Right renal pelvis (tissue), 4 donors: ENCODE measurements at places on chromosomes 7 and 10. TPM values are rescaled to one million over a fixed set of nuclear protein-coding genes. Genes with fewer than 3 reads are reported as not detected.

- DNase-seq = no peak
These were observed at the start of gene IKZF1 for GRCh38 chr7:50304129-50304910. Gene IKZF1, plus strand, starts transcription at chr7:50304716. Its CDS starts 14,346 bp downstream, at chr7:50319062.

PIP gene
- polyA plus RNA-seq = not detected

DNA sequence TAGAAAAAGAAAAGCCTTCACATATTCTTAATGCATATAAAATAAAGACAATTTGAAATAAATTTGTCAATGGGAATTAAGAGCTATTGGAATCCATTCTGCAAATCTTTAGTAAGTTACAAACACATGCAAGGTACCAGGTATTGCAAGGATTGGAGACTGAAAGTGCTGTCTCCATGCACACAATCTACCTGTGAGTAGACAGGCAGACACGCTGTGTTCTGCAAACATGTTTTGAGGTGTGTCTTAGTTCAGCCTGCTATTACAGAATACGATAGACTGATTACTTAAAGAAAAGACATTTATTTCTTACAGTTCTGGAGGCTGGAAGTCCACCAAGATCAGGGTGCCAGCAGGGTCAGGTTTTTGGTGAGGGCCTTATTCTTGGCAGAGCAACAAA is 10.0 kb downstream of the NMT2 start:
- DNase-seq = no peak

NXPH1 gene
- not detected for polyA plus RNA-seq

DNA sequence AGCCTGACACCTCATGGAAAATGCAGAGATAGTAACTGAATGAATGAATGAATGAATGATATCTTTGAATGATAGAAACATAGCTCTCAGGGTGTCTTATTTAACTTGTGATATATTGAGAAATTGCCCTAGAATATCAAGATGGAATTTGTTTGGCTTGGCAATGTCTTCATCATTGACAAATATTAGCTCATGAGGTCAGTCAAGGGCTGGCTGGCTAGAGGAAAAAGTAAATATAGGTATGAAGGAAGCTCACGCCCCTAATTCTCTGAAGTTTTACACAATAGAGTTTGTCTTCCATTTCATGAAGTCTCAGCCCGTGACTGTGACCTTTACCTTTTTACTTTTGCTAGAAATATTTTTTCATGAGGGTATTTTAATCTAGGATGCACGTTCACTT is 305.2 kb downstream of the ADARB2 start:
- DNase-seq = no peak

SLC12A9 gene
- polyA plus RNA-seq = 28.2 TPM

GRCh38 chr7:147912291-147912690 is 678.3 kb upstream of the C7orf33 start:
- DNase-seq = no peak

DNA sequence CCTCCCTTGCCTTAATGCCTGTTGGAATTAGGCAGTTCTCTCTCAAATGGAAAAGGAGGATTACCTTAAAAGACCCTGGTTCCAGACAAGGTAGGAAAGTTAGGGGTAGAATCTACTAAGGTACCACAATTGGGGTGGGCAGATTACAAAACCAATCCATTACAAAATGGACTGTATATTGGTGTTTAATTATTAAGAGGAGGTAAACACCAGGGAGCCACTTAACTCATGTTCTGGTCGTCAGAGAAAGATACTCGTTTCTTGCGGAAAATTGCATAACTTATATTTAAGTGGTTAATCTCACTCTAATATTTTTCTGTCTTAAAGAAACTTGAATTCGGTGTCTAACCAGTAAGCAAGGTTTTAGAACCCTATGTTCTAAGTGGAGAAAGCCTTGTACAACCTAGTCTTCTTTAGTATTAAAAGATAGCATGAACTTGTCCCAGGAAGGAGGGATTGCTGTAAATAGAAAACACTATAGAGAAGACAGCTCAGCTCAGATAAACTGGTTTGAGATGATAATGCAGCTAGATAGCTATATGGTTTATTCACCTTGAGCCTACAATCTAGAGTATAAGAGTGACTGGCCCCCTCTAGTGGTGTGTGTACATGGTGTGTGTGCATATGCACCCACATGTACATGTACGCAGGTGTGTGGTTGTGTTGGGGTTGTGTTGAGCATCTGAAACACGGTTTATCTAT is 58.0 kb upstream of the STRIP2 start:
- no peak for DNase-seq

GJD4 gene
- polyA plus RNA-seq = 0.08 TPM

GRCh38 chr10:102254426-102254825 is 9.1 kb downstream of the GBF1 start:
- no peak for DNase-seq

ZNF316 gene
- polyA plus RNA-seq = 39.8 TPM

DNA sequence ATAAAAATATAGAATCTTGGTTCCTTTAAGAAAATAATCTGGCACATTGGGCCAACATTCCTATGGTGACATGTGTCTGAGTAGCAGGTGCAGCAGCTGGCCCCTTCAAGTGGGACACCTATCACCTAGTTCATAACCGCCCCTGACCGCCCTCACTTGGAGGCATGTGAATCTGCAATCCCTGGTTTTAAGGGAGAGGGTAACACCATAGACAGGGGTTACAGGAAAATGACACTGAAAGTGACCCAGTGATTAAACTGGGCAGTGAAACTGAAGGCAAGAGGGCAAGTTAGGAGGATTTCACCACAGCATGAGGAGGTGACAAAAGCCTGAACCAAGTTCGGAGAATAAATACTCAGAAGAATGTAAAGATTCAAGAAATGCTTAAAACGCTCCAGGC is 1.1 kb downstream of the RSU1 start:
- DNase-seq = no peak

- DNase-seq = no peak
These were observed 188.6 kb downstream of the ELFN1 start for GRCh38 chr7:1858435-1859265.

DNA sequence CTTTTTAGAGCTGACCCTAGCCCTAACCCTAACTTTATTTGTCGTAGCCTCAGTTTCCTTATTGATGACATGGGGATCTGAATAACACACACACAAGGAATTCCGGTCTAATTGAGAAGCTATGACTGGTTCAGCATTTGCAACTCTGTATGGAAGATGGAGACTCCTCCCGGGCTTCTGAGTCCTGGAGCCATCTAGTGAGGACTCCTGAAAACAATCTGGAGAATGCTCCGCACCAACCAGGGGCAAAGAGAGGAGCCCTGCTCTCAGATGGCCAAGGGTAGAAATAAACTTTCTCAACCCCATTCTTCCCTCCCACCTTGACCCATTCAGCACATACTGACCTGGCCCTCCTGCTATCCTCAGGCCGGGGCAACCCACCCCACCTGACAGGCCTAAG is 26.4 kb downstream of the MBL2 start:
- DNase-seq = no peak

GRCh38 chr7:148915211-148915610 is 31.1 kb upstream of the EZH2 start:
- no peak for DNase-seq

DNA sequence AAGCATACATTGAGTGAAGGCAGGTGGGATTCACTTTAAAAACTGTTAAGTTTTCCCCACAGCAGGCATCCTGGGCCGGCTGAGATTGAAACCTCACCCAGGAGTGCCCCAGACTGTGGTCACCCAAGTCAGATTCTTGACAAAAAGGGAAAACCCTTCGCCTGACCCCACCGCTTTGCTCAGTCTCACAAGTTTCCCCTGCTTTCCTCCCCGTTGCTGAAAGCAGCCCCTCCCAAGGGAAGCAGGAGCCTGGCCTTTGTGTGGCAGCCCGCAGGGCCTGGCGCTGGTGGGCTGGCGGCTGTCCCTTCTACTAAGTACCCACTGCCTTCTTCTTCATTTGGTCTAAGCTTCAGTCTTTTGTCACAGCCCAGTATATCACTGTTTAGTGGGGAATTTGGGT is 16.0 kb downstream of the RNF32 start:
- DNase-seq = no peak

BTRC gene
- polyA plus RNA-seq = 29.9 TPM

GRCh38 chr10:12709521-12709963 is 292.0 kb downstream of the CCDC3 start:
- no peak for DNase-seq

DNA sequence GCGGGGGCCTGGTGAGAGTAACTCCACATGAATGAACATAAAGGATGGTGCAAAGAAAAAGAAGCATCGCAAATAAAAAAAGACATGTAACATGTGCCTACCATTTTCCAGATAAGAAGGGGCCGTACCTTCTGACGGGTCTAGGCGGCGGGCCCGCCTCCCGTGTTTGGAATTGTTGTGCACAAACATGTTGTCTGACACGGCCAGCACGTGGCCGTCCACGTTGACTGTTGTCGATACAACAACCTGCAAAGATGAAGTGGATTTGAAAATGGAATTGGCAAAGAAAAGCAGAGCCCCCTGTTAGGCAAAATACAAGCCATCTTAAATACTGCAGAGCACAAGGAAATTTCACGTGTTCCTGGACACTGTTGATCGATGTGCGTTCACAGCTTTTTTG is 90.7 kb downstream of the EBF3 start:
- no peak for DNase-seq

GRCh38 chr10:6065406-6065805 is 3.2 kb upstream of the IL2RA start:
- no peak for DNase-seq

GRCh38 chr10:75793848-75794247 is 362.4 kb downstream of the LRMDA start:
- DNase-seq = no peak

JAKMIP3 gene
- polyA plus RNA-seq = 0.16 TPM

- no peak for DNase-seq
These were observed 23.0 kb upstream of the SVIL start for GRCh38 chr10:29657719-29658274.

SAMD9 gene
- 6.6 TPM for polyA plus RNA-seq

DNA sequence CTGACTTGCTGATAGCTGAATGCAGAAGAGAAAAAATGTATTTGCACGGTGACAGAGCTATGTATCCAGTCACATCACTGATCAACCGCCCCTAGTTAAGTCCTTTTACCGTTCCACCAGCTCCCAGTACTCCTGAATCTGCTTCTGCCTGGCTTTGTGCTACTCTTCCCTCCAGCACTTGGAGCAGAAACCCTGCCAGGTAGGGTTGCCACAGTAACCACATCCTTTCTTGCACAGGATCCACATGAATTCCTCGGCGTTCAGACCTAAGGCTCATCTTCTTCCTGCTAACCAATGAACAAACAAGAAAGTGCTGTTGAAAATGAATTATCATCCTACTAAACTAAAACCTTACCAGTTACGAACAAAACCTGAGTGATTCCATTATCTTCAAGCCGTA is 52.0 kb upstream of the KCTD7 start:
- DNase-seq = no peak

GRCh38 chr10:82660205-82660604 is 785.2 kb downstream of the NRG3 start:
- DNase-seq = no peak

GRCh38 chr7:135231686-135232085 is 2.0 kb upstream of the STRA8 start:
- no peak for DNase-seq

DNA sequence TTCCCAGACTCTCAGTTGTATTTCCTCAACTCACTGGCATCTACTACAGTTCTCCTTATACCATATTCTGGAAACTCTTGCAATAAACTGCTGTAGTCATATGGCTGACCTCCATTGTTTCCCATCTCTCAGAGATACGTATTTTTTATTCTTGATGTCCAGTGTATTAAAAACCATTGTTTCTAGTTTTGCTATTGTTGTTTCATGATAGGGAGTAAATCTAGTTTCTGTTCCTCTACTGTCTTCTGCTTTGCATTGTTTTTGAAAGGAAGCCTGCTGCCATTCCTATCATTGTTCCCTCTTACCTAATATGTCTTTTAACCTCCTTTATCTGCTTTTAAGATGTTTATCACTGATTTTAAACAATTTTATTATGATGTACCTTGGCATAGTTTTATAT is 255.0 kb downstream of the ADK start:
- no peak for DNase-seq

GRCh38 chr7:116726713-116727431 is 54.9 kb downstream of the MET start:
- no peak for DNase-seq

- no peak for DNase-seq
These were observed 104.0 kb downstream of the PLXDC2 start for GRCh38 chr10:19920075-19920726.
